ENCODE measurements at places on chromosomes 2 and 18.
A peak's percentile ranks its signal among the peaks of the same experiment; 100 is the strongest.

- DNase-seq = no peak
Measured at GRCh38 chr2:99032786-99033185, 96.8 kb upstream of the CRACDL start.

- no peak for DNase-seq
Measured at GRCh38 chr2:39583781-39584180, 81.9 kb upstream of the TMEM178A start.

DNA sequence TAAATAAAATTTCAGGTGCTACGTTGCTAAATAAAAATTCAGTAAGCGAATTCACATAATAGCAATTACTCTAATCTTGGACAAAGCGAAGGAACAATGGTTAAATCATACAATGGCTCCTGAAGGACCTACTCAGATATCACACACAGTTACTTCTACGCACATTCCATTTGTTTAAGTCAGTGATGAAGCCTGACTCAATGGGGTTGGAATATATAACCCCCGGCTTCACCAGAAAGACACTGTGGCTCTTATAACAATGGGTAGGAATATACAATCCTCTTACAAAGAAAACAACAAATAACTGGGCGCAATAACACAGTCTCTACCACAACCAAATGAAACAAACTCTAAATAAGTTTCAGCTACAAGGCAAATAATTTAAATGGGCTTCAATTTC, 349.5 kb downstream of the IRS1 start:
- no peak for DNase-seq

GRCh38 chr2:233929352-233930022, 12.3 kb downstream of the TRPM8 start:
- DNase-seq = no peak

GRCh38 chr2:107776362-107776761, 50.3 kb upstream of the RGPD4 start:
- DNase-seq = no peak

DNA sequence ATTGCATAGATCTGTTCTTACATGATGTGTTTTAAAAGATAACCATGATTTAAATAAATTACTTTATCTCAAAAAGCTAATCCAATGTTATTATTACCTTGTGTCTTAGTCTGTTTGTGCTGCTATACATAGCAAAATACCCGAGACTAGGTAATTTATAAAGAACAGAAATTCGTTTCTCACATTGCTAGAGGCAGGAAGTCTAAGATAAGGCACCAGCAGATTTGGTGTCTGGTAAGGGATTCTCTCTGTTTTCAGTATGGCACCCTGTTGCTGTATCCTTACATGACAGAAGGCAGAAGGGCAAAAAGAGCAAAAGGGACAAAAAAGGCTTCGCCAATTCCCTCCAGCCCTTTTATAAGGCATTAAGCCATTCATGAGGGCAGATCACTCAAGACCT, 533.9 kb downstream of the PARD3B start:
- no peak for DNase-seq

GRCh38 chr18:63297687-63298399, 21.7 kb downstream of the BCL2 start:
- DNase-seq = no peak

- no peak for DNase-seq
Measured at GRCh38 chr2:151908204-151908882, 80.1 kb upstream of the ARL5A start.

DNA sequence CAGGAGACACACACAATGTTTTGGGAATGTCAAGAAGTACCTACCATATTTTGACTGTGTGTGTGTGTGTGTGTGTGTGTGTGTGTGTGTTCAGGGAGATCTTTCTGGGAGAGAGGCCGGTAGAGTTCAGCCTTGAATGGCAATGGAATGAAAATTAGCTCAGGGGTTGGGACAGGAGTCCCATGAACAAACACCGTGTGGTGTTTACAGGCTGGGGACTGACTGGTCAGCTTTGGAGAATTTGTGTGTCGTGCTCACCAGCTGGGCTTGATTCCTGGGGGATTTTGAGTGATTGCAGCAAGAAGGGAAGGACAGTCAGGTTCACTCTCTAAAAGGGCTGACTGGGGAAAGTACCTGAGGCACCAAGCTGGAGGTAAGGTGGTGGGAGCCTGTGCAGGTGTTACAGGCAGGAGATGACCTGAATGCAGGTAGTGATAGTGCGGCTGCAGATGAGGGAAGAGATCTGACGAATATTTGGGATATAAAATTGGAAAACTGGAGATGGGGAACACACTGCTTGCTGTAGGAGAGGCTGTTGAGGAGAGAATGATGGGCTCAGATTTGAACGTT, 2.5 kb upstream of the ADNP2 start:
- no peak for DNase-seq

GRCh38 chr2:95346738-95347671, 49.9 kb downstream of the KCNIP3 start:
- no peak for DNase-seq

GRCh38 chr18:74550886-74551285, 16.6 kb downstream of the CNDP1 start:
- no peak for DNase-seq

DNA sequence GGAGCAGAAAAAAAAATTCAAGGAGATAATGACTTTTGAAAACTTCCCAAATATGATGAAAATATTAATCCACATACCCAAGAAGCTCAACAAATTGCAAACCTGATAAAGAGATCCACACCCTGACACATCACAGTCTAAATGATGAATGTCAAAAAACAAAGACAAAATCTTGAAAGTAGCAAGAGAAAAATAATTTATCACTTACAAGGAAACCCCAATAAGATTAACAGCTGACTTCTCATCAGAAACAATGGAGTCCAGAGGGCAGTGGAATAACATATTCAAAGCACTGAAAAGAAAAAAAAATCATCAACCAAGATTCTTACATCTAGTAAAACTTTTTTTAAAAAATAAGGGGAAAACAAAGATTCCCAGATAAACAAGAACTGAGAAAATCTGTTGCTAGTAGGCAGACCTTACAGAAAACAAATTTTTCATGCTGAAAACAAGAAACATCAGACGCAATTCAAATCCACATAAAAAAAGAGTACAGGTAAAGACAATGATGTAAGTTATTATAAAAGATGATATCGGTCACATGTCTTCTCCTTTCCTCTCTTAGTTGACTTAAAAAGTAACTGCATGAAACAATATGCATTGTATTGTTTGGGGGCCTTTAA, 21.3 kb downstream of the SLC66A2 start:
- no peak for DNase-seq

DNA sequence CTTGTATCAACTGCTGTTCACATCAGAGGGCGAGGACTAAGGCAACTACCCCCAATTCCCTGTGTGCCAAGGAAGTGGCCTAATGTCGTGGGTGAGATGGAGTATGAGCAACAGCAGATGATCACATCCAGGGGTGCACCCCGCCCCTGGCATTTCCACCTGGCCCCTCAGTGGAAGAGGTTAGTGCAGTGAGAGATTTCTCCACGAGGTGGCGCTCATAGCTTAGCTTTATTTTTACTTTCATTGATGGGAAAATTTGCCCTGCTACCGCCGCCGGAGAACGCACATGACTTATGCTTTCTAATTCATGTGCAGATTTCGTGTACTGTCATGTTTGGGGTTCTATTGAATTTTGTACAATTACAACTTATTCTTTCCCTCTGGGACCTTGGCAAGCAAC, 470.6 kb upstream of the MEX3C start:
- DNase-seq = peak; percentile 12

- no peak for DNase-seq
Measured at GRCh38 chr2:239114616-239115265, 266.9 kb downstream of the TWIST2 start.

GRCh38 chr2:176560296-176560695, 291.1 kb downstream of the MTX2 start:
- DNase-seq = no peak

DNA sequence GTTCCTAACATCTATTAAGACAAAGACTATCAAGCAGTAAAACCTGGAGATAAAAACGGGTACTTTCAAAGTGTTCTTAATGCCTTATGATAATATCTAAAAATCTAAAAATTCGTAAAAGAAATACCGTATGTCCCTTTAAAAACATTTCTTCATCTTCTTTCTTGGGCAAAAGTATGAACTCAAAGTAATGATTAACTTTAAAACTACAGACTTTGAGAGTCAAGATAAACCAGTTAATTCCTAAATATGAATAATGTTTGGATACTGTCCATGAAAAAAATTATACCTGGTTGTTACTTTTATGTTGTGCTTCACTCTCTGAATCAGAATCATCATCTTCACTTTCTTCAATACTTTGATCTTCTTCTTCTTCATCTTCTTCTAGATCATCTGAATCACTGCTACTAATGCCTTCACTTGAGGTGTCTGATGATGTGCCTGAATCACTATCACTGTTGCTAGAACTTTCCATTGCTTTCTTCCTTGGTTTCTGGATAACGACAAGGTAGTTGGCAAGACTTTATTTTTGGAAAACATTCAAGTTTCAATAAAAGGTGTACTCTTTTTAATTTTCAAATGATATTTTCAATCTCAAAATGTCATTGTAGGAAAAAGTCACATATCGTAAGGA, 152.3 kb upstream of the WDSUB1 start:
- no peak for DNase-seq

- DNase-seq = no peak
Measured at GRCh38 chr2:126482582-126483464, 173.1 kb upstream of the GYPC start.

DNA sequence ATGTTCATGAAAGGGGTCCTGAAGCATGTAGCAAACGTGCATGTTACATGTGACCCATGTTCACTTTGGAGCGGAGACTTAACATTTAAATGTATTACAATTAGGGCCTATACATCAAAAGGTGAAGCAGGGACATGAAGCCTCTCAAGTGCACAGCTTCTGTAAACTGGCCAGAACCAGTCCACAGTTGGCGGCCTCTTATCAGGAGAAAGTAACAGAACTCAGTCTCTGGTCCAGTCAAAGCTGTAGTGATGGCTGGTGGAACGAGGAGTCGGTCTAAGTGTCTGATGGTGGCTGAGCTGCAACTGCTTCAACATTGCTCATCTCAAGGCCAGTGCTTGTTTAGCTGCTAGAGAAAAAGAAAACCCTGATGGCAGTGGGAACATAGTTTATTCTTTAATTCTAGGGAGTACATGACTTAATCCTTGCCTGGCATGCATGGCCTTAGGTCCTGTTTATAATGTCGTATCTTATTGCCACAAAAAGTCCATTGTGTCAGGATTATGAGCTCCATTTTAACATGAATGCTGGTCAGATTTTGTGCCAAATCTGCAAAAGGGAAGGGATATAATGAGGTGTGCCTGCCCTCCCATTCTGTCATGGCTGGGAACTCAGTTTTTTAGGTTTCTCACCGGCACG, 22.2 kb upstream of the YES1 start:
- no peak for DNase-seq

DNA sequence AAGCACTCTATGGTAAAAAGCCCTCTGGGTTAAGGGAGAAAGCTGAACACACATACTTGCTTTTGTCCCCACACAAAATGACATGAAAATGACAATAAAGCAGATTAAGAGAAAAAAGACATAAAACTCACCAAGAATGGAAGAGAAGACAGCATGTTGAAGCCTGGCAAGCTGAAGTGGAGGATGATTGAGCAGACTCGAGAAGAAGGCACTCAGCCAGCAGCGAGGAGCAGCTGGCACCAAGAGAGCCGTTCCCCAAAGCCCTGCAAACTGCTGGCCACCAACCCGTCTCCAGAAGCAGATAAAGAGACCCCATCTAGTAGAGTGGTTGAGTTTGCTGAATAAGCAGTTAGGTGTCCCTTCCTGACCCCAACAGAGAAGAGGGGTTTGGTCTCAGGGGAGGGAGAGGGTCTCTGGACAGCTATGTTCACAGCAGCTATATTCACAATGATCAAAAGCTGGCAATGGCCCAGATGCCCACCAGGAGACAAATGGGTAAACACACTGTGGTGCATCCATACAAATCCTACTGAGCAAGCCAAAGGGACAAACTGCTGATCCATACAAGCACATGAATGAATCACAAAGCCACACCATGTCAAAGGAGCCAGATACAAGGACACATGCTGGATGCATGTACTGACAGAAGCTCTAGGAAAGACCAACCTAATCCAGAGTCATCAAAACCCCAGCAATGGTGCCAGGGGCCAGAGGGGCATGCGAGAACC, 36.9 kb downstream of the FAM168B start:
- no peak for DNase-seq

DNA sequence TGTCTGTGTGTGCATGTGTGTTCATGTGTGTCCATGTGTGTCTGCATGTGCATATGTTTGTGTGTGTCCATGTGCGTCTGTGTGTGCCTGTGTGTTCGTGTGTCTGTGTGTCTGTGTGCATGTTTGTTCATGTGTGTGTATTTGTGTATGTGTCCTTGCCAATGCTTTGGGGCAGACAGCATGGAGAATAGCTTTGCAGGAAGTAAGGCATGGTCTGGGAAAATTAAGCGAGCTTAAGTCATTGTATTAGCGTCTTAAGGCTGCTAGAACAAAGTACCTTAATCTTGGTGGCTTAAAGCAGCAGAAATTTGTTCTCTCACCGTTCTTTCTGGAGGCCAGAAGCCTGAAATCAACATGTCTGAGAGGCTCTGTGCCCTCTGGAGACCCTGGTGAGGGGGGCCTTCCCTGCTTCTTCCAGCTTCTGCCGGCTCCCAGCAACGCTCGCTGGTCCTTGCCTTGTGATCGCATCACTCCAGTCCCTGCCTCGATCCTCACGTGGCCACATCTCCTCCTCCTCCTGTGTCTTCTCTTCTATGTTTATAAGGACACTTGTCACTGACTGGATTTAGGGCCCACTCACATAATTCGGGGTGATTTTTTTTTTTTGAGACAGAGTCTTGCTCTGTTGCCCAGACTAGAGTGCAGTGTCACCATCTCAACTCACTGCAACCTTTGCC, 3.8 kb downstream of the NEU2 start:
- no peak for DNase-seq

DNA sequence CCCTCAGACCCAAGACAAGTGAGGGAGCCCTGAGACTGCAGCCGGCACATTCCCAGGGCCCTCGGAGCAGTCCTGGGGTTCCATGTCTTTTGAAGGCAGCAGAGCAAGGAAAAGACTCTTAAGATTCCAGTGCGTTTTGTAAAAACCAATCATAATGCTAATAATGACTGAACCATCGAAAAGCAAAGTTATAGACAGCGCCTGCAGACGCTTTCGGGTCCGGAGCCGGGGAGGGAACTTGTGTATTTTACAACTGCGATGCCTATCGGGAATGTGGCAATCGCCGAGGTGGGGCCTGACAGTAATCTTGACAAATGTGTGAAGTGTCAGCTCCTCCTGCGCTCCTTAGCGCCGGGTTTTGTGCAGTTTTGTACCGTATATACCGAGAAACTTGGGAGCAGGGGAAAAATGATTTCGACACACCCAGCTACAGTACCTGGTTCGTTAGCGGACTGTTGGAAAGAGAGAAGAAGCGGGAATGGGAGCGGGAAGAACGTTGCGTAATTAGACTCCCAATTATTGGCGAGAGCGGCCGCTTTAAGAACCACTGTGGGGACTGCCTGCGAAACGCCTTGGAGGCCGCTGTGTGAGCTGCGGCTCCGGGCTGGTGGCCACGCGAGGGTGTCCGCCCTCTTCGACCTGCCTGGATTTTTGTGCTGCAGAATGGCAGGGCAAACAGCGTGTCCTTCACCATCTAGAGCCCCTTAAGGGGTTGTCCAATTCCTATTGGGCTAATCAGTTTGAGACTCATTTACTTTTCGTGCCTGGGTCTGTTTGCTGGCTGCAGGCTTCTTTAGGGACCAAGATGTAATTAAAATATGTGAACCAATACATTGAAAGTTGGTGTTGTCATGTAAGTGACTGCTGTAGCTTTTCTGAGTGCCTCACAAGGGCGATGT, 2.4 kb downstream of the EPAS1 start:
- peak; percentile 12 for DNase-seq
